ENCODE measurements at places on chromosomes 6 and 20. TPM values are rescaled to one million over a fixed set of nuclear protein-coding genes. Genes with fewer than 3 reads are reported as not detected.

The MYH7B gene
- 0.39 TPM for total RNA-seq

The KHDC1 gene
- 1.7 TPM for total RNA-seq

The C6orf118 gene
- not detected for total RNA-seq

The LAMA2 gene
- 0.42 TPM for total RNA-seq

The ID1 gene
- total RNA-seq: not detected

- H3K27ac ChIP-seq: no peak overlapping the region
- no peak overlapping the region for H3K4me3 ChIP-seq
- H3K36me3 ChIP-seq: no peaks in the 10 kb centered on the region
- H3K27me3 ChIP-seq: no peaks in the 10 kb centered on the region
- no peaks in the 10 kb centered on the region for H3K4me1 ChIP-seq
- DNase-seq: no peak
Observed at GRCh38 chr6:1099264-1099663, 212.6 kb upstream of the FOXQ1 start.

GRCh38 chr6:53437557-53438202 lies 88.9 kb upstream of the ELOVL5 start:
- H3K4me1 ChIP-seq: no peaks in the 10 kb centered on the region
- no peaks in the 10 kb centered on the region for H3K36me3 ChIP-seq
- H3K4me3 ChIP-seq: no peak overlapping the region
- H3K27ac ChIP-seq: no peak overlapping the region

GRCh38 chr20:36614781-36615557 lies 9.4 kb downstream of the RAB5IF start:
- H3K27me3 ChIP-seq: no peaks in the 10 kb centered on the region
- no peak for DNase-seq
- H3K27ac ChIP-seq: no peak overlapping the region
- peaks cover 48% of the 10 kb centered on the region for H3K36me3 ChIP-seq
- peaks cover 15% of the 10 kb centered on the region for H3K4me1 ChIP-seq
- H3K4me3 ChIP-seq: no peak overlapping the region

- no peak for DNase-seq
- H3K27me3 ChIP-seq: no peaks in the 10 kb centered on the region
- no peaks in the 10 kb centered on the region for H3K4me1 ChIP-seq
- no peak overlapping the region for H3K4me3 ChIP-seq
- no peak overlapping the region for H3K27ac ChIP-seq
Observed at GRCh38 chr6:148274809-148275208, 67.8 kb upstream of the SASH1 start.

DNA sequence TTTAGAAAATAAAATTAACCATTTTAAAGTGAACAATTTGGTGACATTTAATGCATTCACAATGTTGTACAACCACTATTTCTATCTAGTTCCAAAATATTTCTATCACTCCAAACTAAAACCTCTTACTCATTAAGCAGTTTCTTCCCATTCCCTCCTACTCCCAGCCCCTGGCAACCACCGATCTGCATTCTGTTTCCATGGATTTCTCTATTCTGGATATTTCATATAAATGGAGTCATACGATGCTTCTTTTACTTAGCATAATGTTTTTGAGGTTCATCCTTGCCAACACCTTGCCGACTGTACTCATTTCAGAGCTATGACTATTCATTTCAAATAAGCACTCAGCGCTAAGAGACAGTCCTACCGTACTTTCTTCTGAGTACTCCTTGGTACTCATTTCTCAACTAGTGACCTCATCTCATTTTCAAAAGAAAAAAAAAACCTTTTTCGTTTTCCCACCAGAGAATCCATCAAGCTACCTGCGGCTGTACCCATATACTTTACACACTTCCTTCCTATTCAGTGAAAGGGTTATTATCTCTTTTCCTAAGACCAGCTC lies 259.2 kb downstream of the UTRN start:
- no peaks in the 10 kb centered on the region for H3K27me3 ChIP-seq
- H3K4me1 ChIP-seq: no peaks in the 10 kb centered on the region
- H3K36me3 ChIP-seq: peaks cover 41% of the 10 kb centered on the region
- H3K4me3 ChIP-seq: no peak overlapping the region
- DNase-seq: no peak

GRCh38 chr20:368915-369314 lies 11.6 kb upstream of the TRIB3 start:
- H3K27ac ChIP-seq: no peak overlapping the region
- H3K27me3 ChIP-seq: no peaks in the 10 kb centered on the region
- H3K4me3 ChIP-seq: no peak overlapping the region
- no peak for DNase-seq
- H3K36me3 ChIP-seq: no peaks in the 10 kb centered on the region

GRCh38 chr20:4512891-4513550 lies 208.7 kb upstream of the PRND start:
- H3K27ac ChIP-seq: no peak overlapping the region
- no peaks in the 10 kb centered on the region for H3K27me3 ChIP-seq
- no peaks in the 10 kb centered on the region for H3K36me3 ChIP-seq
- no peaks in the 10 kb centered on the region for H3K4me1 ChIP-seq
- no peak for DNase-seq

GRCh38 chr6:165178056-165178455 lies 131.3 kb downstream of the C6orf118 start:
- H3K27me3 ChIP-seq: no peaks in the 10 kb centered on the region
- no peak overlapping the region for H3K27ac ChIP-seq
- DNase-seq: no peak
- no peaks in the 10 kb centered on the region for H3K4me1 ChIP-seq
- no peaks in the 10 kb centered on the region for H3K36me3 ChIP-seq

All from CD4-positive, alpha-beta memory T cell (primary cell).